Bronchial epithelial cell (primary cell): ENCODE measurements at places on chromosomes 7 and 10.
A peak's percentile ranks its signal among the peaks of the same experiment; 100 is the strongest.

- DNase-seq: no peak
These were observed 71.9 kb upstream of the TOMM7 start for GRCh38 chr7:22894546-22894945.

GRCh38 chr10:19659920-19660655, 156.1 kb upstream of the PLXDC2 start:
- peak; percentile 70 for DNase-seq

DNA sequence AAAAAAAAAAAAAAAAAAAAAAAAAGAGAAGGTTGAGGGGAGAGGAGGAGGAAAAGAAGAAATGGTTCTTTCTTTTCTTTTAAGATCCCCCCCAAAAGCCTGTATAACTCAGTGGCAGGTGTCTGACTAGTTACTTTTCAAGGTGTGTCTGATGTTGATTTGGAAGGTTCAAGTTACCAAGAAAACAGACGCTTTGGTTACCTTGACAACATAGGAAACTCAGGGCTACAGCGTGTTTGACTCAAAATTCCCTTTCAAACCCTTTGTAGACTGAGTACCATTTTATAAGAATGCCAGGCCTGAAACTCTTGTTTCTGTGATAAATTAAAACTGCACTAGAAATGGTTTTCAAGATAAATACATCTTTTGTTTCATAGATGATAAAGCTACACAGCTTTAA, 286.8 kb downstream of the SKIDA1 start:
- peak; percentile 14 for DNase-seq

GRCh38 chr10:123359539-123359938, 205.3 kb downstream of the BUB3 start:
- DNase-seq: no peak

GRCh38 chr7:151306374-151306773, 35.2 kb upstream of the NUB1 start:
- DNase-seq: no peak

- no peak for DNase-seq
These were observed 405.9 kb downstream of the ADRA2A start for GRCh38 chr10:111482621-111483216.

DNA sequence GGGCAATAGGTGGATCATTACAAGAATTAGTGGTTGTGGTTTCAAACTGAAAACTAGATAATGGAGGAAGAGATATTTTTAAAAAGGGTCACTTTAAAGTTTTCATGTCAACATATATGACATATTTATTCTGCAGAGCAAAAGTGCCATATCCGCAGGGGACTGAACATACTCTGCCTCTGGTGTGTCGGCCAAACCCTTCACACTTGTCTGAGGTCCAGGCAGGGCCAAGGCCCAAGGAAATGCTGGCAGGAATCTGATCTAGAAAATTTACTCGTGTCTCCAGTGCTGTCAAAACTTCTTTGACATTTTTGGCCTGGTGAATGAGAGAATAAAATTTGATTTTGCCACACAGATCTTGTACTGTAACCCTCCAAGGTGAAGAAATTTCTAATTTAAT, 562.3 kb downstream of the CCSER2 start:
- DNase-seq: no peak

- peak; percentile 82 for DNase-seq
These were observed 1000.9 kb downstream of the LRMDA start for GRCh38 chr10:76432016-76433012.

DNA sequence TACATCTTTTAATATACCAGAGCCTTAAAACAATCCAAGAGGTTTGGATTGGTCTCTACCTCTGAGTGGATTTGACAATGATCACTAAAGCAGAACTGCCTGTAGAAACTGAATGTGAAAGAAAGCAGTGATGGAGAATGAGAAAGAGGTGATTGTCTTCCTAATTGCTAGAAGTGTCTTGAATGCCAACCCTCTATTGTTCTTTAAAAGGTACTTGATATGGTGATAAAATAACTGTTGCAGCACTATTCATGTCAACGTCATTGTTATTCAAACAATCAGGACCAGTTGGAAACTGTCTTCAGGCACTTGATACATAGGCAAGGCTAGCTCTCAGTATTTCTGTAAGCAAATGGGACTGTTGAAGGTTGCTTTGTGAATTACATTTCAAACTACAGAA, 47.9 kb upstream of the ITPRID1 start:
- DNase-seq: peak; percentile 52

DNA sequence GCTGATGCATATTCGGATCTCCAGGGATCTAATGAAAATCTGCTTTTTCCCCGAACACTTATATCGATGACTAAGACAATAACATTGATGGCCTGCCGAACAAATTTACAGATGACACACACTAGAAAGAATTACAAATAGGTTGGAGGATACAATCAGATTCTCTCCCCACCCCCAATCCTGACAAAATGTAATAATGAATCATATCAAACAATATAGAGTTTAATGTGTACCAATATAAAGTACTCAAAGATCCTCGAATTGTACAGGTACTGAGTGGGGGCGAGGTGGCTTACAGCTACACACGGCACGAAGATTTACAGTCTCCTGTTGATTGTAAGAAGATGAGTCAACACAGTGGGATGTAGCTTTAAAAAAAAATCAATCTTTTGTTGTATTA, 182.7 kb upstream of the MKLN1 start:
- DNase-seq: peak; percentile 43

DNA sequence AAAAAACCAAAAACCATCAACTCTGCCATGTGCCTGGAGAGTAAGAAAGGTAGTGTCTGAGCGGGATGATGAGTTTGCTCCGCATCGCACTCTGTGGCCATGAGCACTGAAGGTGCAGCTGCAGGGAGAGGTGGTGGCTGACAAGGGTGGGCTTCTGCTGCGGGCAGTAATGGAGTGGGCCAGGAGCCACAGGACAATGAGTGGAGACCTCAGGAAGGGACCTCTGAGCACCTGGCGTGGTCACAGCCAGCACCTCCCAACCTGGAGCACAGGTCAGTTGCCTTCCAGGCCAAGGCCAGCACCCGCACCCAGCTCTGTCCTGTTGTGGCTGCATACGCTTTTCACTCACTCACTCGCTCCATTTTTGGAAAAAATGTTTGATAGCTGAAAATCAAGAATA, 115.5 kb downstream of the ANKRD61 start:
- no peak for DNase-seq

GRCh38 chr7:44945479-44945878, 33.3 kb downstream of the MYO1G start:
- DNase-seq: no peak

GRCh38 chr7:140403878-140404564, at the start of gene RAB19:
Gene RAB19, plus strand, starts transcription at chr7:140404058. Its CDS starts 3,589 bp downstream, at chr7:140407647.
- DNase-seq: no peak

DNA sequence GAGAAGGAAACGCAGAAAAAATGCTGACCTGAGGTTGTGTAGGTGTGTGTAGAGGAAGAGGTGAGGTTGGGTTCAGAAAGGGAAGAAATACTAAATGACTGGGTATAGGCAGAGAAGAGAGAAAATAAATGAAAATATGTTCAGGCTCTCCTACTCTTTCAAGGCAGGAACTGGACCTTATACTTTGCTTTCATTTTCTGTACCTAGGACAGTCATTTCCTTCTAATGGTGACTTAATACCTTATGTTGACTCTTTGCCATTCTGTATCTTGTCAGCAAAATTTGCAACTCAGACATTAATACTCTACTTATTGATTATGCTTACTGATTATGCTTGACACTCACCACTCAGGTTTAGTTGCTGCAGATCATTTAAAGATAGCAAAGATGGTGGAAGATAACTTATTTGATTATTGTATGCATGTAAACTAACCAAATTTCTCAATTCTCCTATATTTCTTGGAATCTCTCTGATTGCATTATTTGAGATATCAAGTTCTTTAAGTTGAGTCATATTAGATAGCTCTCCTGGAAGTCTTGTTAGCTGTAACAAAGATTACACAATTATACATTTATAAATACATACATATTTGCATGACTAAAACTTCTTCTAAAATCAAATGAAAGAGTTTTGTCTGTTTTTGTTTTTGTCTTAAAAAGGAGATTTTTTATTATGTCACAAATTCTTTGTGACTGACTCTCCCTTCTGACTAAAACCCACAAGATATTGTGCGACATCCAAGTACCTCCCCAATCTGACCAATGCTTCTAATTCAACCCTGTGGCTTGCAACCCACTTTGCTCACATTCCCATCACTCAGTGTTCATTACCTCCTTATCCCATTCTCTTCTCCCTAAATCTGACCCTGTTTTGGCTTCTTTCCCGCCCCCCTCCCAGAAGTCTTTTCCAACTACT, 20.0 kb downstream of the LRRD1 start:
- peak; percentile 46 for DNase-seq

GRCh38 chr10:101257084-101257483, 27.8 kb upstream of the LBX1 start:
- no peak for DNase-seq

GRCh38 chr7:34131371-34131770, 226.0 kb downstream of the BMPER start:
- no peak for DNase-seq
